ENCODE measurements at places on chromosomes 6 and 20.
A peak's percentile ranks its signal among the peaks of the same experiment; 100 is the strongest.

- DNase-seq: no peak
Measured at GRCh38 chr6:81575442-81575841, 177.0 kb downstream of the TENT5A start.

DNA sequence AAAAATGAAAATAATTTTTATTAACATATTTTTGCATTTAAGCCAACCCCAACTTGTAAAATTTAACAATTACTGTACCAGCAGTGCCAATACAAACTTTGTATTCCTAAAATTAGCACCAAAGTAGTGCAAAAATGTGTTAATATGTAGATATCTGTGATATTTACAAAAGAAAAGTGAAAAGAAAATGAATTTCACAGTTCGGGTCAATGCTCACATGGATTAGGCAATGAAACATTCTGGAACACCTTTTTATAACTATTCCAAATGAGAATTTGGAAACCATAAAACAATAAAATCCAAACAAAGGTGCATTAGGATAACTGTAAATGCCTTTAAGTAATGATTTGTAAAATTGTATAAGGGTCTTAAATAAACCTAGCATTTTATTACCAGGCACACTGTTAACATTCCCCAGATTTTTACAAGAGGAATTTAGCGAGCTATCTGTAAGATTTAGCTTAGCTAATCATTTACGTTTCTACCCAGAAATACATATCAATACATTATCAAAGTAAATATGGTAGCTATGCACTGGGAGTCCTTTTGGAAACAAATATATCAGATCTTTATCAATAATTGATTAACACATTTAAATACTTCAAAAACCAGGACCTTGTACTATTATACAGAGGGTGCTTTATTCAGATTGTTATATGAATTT is 112.2 kb downstream of the MTFR2 start:
- no peak for DNase-seq

- peak; percentile 83 for DNase-seq
Measured at GRCh38 chr6:52984247-52984646, 10.8 kb downstream of the GSTA4 start.

- no peak for DNase-seq
Measured at GRCh38 chr6:96237638-96238347, 222.0 kb downstream of the FUT9 start.

- no peak for DNase-seq
Measured at GRCh38 chr6:151075930-151076555, 163.7 kb upstream of the AKAP12 start.

DNA sequence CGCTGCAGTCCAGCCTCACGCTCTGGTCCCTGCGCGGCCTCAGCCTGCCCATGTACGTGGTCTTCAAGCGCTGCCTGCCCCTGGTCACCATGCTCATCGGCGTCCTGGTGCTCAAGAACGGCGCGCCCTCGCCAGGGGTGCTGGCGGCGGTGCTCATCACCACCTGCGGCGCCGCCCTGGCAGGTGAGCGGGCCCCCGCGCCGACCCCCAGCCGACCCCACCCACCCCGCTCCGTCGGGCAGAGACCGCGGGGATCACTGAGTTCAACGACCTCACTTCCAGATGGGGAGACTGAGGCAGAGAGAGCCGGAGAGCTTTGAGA is 545 bp downstream of the SLC35D3 start:
- no peak for DNase-seq

GRCh38 chr20:48165401-48165685 is 380.1 kb upstream of the SULF2 start:
- DNase-seq: no peak

DNA sequence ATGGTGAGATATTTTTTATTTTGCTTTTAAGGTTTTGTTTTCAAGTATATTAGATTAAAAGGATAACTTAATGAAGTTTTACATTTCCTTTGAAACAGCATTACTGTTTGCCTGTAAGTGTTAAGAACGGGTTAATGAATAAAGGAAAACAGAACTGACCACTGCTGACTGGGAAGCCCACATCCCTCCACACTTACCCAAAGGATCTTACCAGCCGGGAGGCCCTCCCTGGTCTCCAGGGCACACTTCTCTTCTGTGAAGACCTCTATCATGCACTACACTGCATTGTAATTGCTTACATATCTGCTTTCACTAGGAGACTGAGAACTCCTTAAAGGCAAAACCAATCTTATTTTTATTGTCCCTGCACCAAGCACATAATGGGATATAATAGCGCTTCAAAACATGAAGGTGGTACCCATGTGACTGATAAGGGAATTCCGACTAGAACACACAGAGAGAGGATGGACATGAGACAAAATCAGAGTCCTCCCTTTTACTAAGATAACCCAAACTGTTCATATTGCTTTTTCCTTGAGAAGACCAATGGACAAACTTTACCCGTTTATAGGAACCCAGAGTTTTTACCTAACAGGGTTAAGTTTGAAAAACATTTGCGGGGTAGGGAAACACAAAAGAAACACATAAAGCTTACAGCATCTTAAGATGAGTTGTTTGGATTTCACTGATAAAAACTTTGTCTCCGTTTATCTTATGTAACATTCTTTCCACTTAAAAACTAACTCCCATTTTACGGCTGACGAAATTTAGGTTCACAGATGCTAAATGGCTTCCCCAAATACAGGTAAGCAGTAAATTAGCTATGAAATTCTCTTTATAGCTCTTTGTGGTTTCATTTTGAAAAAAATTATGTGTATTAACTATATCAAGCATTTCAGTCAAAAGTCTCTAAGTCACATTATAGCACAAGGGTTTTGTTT is 8.7 kb downstream of the EZR start:
- no peak for DNase-seq

- no peak for DNase-seq
Measured at GRCh38 chr20:6663104-6663503, 104.4 kb upstream of the BMP2 start.

DNA sequence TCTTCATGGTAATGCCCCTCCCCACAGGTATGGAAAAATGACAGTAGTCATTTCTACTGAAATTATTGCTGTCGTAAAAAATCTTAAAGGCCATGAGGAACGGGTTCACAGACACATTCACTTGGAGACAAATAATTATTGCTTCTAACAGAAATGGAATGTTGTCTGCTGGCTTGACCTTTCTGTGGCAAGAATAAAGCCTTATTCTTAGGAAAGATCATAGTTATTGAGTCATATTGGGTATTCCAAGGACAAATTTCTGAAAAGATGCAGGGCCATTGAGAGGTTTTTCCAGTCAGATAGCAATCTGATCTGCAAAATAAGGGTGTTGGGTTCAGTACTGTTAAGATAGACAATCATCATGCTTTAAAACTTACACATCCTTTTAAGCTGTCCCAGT is 29.2 kb downstream of the AKAP7 start:
- no peak for DNase-seq

- DNase-seq: no peak
Measured at GRCh38 chr6:67606906-67607828, 1027.9 kb upstream of the ADGRB3 start.

DNA sequence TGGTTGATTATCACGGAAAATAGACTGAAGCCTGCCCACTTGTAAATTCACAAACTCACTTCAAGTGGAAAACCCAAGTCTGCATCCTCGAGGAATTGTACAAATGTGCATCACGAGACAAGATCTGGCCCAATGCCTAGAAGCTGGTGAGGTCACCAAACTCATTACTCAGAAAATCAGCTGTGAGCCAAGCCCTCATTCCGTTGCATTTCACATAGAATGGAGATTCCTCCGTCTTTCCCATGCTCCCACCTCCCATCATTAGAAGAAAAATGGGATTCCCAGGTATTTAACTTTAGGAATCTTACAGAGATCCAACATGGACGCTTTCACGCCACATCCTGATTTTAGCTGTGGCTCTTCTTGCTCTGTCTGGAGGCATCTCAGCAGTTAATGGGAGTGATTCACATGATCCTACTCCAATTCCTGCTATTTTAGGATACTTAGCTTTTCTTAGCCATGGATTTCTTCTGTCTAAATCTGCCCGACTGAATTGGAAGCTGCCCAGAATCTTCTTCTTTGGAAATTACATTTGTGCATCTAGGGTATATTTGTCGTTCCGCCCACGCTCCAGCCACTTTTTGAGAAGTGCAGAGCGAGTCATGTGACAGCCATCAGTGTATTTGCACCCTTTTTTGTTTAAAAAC is 68.7 kb upstream of the STMND1 start:
- no peak for DNase-seq
